ENCODE measurements at places on chromosomes 13 and 19.

DNA sequence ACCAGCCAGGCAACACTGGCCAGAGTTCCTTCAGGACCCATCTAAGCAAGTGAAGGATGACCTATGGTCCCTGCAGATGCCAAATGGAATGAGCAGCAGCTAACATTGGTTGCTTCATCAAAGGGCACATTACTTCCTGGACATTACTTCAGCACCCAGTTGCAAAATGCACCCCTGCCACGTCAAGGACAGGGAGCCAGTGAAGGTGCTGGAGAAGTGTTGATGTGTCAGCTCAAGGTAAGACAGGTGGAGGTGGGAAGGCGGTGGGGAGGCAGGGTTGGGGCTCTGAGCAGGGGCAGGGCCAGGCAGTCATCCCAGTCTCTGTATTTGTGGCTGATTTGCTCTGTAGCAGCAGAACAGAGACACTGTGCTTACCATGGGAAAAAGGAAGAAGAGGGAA lies 14.6 kb downstream of the CSNK1A1L start:
- no peak for DNase-seq

DNA sequence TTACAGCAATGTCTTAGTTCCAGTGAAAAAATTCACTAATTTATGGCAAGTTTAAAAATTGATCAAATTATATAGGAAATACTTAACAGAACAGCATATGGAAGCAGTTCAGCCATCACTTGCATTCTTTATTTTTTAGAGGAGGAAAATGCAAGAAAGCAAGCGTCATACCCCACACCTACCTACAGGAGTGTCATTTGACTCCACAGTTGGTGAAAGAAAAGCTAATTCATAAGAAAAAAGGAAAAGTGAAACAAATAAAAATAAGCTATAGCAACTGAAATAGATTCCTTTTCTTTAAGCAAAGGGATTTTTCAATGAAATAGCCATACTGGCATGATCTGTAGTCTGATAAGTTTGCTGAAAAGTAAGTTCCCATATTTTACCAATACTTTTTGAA lies 111.0 kb downstream of the DOCK9 start:
- no peak for DNase-seq

DNA sequence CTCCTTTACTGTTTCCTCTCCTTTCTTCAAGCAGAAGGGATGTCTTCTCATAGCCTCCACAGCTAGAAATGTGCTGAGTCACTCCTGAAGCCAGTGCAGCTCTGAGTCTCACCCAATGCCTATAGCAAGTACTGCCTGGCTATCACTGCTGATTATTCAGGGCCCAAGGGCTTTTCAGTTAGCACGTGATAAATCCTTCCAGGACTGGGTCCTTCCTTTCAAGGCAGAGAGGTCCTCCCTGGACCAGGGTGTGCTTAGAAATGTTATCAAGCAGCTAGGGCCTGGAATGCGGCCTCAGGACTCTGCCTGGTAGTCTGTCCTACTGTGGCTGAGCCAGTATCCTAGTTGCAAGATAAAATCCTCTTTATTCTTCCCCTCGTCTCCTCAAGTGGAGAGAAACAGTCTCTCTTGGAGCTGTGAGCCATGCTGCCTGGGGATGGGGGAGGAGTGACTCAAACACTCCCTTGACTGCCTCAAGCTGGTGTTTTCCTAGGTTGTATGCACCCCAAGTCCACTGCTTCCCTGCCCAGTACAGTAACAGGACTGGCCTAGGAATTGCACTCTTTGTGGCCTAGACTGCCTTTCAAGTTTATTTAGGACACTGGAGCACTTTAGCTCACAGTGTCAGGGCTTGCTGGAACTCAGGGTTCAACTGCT lies 198.7 kb upstream of the SERP2 start:
- peak; percentile 88 for DNase-seq

GRCh38 chr13:100115693-100116254 lies 26.9 kb downstream of the PCCA start:
- DNase-seq = no peak

GRCh38 chr13:91167706-91168385 lies 179.6 kb upstream of the MIR17HG start:
- DNase-seq = no peak

DNA sequence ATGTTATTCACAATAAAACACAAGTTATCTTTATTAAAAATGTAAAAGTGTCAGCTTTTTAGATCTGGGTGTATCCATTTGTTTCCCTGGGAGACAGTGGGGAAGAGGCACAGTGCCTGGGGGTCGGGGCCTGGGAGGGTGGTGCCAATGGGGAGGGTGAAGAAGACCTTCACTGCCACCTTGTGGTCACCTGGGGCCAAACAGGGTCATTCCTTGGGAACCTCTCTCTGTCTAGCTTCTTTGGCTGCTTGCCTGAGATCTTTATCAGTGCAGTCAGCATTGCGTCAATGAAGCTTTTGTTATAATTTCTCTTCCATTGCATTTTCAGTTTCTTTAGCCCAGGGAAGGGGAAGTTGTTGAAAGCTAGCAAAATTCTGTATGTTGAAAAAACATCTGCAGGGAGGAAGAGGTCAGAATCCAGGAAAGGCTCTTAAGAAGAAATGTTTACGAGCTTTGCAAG lies 39.1 kb downstream of the PCDH8 start:
- DNase-seq = peak; percentile 96

DNA sequence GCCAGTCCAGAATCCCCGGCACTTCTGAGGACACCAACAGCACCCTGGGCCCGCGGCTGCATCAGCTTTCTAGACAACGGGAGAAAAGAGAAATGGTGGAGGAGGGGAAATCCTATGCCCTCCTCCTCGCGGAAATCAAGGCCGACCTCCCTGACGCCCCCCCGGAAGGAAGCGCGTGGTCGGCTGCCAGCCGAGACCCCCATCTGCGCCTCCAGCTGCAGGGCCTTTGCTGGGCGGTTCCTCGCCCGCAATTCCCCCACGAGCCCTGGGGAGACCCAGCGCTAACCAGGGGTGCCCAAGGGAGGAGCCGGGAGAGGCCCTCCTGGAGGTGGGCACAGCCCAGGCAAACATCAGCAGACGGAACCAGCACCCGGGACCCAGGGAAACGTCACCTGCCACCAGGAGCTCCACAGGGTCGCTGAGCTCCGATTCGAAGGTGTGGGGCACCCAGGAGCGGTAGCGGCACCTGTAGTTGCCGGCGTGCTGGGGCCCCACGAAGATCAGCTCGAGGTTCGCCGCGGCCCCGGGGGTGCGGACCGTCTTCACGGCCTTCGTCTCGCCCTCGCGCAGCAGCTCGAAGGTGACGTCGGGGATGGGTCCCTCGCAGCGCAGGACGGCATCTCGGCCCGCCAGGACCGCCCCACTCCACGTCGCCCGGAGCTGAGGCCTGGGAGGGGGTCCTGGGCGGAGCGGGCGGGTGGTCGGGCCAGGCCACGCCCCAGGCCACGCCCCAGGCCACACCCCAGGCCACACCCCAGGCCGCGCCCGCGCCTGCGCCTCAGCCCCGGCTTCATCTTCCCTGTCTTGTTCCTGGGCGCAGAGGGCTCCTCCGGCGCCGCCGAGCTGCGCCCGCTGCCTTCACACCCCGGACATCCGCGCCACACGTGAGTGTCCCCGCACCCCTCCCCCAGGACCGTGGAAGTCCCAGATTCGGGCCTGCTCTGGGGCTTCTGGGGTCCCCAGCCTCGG lies 6.0 kb downstream of the A1BG start:
- DNase-seq = peak; percentile 78

DNA sequence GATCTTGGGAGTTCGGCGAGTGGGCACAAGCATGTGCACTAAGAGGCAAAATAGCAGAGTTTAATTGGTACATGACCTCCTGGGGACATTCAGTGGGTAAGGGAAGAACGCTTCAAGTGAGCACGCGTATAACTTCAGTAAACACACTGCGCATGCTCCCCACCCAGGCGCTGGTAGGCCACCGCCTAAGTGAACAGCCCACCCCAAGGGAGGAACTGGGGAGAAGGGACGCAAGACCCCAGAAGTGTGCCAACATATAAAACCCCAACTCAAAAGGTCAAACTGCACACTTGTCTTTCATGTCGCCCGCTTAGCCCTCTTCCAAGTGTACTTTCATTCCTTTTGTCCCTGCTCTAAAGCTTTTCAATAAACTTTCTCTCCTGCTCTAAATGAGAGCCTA lies 10.5 kb upstream of the NTN5 start:
- no peak for DNase-seq

DNA sequence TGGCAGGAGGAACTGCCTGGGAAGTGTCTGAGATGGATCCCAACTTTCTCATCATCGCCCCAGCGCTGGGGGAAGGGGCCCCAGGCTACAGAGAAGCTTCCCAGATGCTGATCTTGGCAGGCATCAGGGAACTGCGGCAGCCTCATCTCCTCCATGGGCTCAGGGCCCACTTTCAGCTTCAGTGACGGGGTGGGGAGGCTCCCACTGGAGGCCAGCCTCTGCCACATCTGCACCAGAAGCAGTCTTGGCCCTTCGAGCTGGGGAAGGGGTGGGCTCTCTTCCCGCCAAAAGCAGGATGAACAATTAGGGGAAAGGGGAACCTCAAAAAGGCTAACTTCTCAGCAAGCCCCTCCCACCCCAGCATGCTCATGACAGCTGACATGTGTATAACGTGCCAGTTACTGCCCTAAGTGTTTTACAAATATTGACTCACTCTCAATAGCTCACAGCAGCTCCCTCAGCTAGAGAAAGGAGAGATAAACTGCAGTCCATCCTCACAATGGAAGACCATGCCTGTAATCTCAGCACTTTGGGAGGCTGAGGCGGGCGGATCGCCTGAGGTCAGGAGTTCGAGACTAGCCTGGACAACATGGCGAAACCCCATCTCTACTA lies 7.1 kb upstream of the S1PR2 start:
- DNase-seq = no peak

GRCh38 chr13:94710881-94711560 lies 1.3 kb downstream of the SOX21 start:
- DNase-seq = peak; percentile 64

DNA sequence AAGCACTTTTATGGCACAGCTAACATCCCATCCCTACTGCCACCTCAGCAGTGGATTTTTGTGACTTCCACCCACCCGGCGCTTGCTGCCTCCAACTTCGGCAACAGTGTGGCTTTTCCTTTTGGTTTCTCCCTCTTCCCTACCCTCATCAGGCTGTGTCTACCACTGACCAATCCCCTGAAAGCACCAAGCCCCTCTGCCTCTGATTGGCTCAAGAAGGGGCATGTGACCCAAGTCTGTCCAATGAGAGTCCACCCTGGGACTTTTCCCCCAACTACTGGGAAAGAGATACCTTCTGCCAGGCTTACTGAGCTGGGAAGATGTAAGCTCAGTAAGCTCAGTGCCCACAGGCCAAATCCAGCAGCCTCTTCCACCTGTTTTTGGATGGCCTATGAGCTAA lies 5.8 kb downstream of the SMIM7 start:
- DNase-seq = peak; percentile 15

GRCh38 chr13:56457535-56458190 lies 683.1 kb upstream of the PRR20A start:
- DNase-seq = no peak

DNA sequence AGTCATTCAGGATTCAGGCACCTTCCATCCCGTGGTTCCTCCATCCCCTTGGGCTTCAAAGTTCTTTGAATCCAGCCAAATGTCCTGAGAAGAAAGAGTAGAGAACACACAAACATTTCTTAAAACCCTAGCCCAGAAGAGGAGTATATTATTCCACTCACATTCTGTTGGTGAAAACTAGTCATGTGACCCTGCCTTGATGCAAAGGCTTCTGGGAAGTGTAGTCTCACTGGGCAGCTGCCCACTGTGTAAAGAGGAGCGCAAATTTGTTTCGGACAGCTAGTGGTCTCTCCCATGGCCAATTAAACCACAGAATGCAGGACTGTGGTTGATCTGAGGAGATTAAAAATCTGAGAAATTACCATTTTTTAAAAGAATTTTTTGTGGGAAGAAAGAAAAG lies 304.4 kb downstream of the SUCLA2 start:
- no peak for DNase-seq

DNA sequence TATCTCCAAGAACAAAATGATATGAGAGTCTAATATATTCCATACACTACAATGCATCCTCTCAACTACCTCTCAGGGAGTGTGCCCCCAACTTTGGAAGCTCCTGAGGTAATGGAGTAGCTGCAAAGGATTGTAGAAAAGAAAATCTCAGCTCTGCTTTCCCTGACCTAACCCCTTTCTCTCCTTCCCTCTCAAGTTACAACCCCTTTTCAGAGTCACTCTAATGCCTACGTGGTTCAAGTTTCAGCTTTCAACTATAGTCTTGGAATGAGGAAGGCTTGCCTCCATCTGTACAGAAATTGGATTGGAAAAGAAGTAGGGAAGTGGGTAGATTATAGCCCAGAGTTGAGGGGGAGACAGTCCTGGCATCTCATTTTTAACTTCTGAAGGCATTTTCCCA lies 256.0 kb downstream of the PCDH9 start:
- no peak for DNase-seq

- DNase-seq = peak; percentile 31
Measured at GRCh38 chr13:84263354-84264069, 381.2 kb upstream of the SLITRK1 start.

DNA sequence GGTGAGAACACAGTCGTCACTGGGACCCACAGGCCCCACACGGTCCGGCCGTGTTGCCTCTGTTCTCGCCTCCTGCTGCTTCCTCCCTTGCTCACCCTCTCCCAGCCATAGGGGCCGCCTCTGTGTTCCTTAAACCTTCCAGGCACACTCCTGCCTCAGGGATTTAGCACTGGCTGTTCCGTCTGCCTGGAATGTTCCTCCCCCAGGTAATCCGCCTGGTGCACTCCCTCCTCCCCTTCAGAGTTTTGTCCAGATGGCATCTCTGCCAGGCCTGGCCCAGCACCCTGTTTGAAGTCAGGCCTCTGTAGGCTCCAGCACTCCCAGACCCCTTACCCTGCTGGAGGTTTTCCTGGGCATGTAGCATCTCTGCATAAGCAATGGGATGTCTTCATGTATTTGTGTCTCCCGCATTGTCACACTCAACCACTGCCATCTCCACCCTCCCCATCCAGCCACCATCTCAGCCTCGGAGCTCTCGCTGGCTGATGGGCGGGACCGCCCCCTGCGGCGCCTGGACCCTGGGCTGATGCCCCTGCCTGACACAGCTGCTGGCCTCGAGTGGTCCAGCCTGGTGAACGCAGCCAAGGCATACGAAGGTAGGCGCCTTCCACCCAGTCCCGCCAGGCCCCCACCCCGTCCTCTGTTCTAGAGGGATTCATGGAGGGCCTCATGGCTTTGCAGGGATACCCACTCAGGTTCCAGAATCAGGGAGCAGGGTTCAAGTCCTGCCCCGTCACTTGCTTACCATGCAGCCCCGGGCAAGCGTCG lies 25.9 kb downstream of the DPF1 start:
- DNase-seq = no peak

GRCh38 chr13:77832339-77833100 lies 86.1 kb downstream of the EDNRB start:
- no peak for DNase-seq

GRCh38 chr19:41076286-41076685 lies 12.0 kb upstream of the CYP2A13 start:
- DNase-seq = no peak

DNA sequence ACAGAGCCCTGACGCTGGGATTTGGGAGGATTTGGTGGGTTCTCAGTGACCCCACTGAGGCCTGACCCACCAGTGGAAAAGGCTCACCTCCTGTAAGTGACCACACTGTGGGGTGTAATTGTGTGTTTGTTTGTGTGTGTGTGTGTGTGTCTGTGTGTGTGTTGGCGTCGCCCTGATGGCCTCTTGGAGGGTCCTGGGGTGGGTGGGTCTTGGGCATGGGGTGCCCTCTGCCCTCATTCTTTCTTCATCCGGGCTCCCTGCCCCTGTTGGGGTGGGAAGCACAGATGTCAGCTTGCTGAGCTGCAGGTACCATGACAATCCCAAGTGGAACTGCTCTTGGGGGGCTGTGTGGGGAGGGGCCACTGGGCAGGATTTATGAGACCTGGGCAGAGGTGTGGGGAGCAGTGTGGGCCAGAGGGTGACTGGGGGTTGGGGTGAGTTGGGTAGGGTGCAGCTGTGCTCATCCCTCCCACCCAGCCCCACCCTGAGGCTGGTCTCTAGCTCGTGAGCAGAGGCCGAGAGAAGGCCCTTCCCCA lies 22.8 kb downstream of the WTIP start:
- DNase-seq = no peak
